ENCODE measurements at places on chromosomes 1 and 21.

DNA sequence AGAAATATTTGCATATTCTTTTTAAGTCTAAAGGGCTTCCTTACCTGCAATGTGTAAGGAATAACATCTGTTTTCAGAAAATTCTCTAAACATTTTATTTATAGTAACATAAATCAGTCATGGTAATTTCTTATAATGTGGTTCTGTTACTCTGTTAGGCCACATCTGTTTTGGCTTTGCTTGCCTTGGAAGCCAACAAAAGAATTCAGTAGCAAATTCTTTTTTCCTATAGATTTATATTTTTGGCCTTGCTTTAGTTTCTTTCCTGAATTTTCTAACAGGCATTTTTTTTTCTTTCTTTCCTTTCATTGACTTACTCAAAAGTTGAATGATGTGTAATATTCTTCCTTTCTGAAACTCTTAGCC is 72.2 kb downstream of the OSBPL9 start:
- DNase-seq, result no peak

DNA sequence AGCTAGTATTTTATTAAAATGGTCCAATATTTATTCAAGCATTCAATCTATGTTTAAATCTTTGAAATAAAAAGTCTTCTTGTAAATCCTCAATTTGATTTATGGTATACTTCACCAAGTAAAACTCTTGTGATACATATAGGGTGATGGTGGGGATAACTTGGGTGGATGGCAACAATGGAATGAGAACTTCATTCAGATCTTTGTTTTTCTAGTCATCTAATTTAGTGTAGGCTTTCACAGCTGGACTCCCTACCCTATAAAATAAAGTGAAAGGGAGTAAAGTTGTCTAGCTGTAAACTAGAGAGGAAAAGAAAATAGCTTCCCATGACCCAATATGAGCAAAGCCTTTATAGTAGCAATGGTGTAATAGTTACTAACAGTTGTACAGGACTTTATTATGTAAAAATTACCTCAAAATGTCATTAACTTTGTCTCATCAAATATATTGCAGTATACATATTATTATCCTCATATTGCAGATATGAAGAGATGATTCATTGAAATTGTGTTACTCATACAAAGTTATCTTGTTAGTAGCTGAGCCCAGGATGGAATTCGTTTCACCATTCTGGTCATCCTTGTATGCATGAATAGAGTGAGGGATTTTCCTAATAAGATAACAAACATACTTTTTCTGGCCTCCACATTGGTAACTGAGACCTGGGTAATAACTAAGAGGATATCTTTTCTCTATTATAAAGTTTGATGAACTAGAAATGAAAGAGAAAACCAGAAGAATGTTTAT is 1377.7 kb upstream of the ADGRL4 start:
- no peak for DNase-seq

DNA sequence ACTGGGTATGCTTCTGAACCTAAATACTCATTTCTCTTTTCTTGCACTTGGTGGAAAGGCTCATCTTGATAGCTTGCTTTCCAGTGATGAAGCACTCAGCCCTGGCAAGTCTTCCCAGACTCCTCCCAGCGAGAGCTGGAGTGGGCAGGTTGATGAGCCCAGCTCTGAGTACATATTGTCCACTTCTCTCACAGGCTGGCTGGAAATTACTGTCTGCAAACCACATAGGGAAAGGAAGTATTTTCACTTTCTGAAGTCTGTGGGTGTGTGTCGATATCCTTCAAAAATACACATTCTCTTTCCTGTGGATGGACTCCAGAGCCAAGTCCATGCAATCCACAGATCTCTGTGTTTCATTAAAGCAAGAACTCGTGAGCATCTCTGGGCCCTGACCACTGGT is 38.7 kb upstream of the CNTN2 start:
- no peak for DNase-seq

GRCh38 chr1:50279622-50280330 is 143.5 kb downstream of the DMRTA2 start:
- peak; percentile 39 for DNase-seq

DNA sequence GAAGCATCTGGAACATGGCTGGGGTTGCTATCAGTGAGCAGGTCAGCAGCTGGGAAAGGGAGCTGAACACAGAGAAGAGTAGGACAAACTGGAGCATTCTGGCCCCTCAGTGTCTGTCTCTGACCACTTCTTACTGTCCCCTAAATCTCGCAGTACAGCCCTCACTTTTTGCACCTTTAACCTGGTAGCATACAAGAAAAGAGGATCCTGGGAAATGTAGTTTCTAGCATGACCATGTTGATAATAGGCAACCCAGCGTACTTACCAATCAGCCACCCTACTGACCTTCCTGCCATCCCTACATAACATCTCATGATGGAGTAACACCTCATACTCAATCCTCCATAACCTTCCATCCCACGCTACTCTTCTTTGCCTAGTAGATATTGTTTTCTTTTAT is 99.1 kb upstream of the RAVER2 start:
- no peak for DNase-seq

Measured in suppressor macrophage (primary cell).